ENCODE measurements at places on chromosomes 16 and 17. TPM values are rescaled to one million over a fixed set of nuclear protein-coding genes. Genes with fewer than 3 reads are reported as not detected.

Gene TEKT3
- not detected for total RNA-seq

Gene PLD6
- not detected for total RNA-seq

Gene ZNF319
- 2.0 TPM for total RNA-seq

Gene LUC7L3
- 45.9 TPM for total RNA-seq

Gene VASN
- total RNA-seq, result 3.4 TPM

Gene CES4A
- total RNA-seq, result not detected

GRCh38 chr16:85917959-85918358 is 19.0 kb downstream of the IRF8 start:
- no peak for DNase-seq

GRCh38 chr17:61282377-61282776 is 117.3 kb upstream of the TBX2 start:
- DNase-seq, result no peak

DNA sequence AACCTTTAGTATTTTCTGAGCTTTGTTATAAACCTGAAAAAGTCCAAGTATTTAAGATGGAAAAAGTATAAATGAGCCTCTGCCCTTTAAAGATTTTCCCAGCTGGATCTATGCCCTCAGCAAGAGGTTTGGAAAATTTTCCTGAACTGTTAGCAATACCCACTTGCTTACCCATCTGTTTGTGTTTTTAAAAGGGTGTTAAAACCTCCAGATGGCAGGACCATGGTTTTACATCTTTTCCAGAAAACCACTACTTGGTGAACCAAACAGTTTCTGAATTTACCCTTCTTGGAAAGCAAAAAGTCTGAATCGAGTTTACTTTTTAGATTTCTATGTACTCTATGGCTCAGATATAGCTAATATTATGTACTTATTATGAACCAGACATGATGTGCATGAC is 719 bp downstream of the PMFBP1 start:
- no peak for DNase-seq

GRCh38 chr17:48905987-48906515 is 2.2 kb upstream of the UBE2Z start:
- no peak for DNase-seq

- peak; percentile 78 for DNase-seq
These were observed 58.5 kb downstream of the TMEM235 start for GRCh38 chr17:78289802-78290363.

DNA sequence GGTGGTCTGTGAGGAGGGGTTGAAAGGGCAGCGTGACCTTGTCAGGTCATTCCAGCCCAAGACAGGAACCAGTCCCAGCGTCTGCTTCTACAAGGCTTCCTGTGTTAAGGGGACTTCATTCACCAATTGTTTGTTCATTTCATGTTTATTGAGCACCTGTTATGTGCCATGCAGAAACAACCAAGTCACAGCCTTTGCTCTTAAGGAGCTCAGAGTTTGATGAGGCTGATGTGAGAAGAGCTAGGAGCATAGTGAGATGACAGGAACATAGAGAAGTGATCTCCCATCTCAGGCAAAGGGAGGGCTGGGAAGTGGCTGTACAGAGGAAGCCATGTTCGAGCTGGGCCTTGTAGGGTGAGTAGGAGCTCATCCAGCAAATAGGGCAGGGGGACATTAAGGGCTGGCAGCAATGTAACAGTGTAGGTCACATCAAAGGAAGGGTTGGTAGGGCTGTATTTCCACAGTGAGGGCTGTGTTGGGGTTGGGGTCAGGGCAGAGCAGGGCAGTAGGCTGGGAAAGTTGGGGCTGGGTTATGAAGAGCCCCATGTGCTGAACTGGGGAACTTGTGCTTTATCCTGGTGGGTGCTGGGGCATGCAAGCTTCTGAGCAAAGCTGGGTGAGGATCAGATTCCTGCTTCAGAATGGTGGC is 79.8 kb downstream of the ARHGAP23 start:
- no peak for DNase-seq

- DNase-seq, result no peak
These were observed 51.3 kb downstream of the MEAK7 start for GRCh38 chr16:84453061-84453752.

DNA sequence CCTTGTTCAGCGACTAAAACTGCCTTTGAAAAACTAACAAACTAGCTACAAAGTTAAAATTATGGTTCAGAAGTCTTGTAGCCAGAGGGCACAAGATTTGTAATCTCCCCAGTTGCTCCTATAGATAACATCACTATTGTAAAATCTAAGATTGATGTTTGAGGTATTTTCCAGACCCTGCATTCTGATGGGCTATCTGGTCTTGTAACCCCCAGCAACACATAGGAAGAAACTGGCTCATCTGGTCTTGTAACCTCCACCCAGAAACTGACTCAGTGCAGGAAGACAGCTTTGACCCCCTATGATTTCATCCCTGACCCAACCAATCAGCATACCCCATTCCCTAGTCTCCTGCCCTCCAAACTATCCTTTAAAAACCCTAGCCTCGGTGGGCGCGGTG is 12.3 kb upstream of the CHCT1 start:
- no peak for DNase-seq

- DNase-seq, result no peak
These were observed 1.8 kb upstream of the C1QTNF8 start for GRCh38 chr16:1097800-1098199.

Data from HT1080 (cell line).